ENCODE measurements at places on chromosomes 12 and 14. TPM values are rescaled to one million over a fixed set of nuclear protein-coding genes. Genes with fewer than 3 reads are reported as not detected.

GRCh38 chr12:116855744-116856470 is 25.3 kb downstream of the HRK start:
- no peak for DNase-seq

DNA sequence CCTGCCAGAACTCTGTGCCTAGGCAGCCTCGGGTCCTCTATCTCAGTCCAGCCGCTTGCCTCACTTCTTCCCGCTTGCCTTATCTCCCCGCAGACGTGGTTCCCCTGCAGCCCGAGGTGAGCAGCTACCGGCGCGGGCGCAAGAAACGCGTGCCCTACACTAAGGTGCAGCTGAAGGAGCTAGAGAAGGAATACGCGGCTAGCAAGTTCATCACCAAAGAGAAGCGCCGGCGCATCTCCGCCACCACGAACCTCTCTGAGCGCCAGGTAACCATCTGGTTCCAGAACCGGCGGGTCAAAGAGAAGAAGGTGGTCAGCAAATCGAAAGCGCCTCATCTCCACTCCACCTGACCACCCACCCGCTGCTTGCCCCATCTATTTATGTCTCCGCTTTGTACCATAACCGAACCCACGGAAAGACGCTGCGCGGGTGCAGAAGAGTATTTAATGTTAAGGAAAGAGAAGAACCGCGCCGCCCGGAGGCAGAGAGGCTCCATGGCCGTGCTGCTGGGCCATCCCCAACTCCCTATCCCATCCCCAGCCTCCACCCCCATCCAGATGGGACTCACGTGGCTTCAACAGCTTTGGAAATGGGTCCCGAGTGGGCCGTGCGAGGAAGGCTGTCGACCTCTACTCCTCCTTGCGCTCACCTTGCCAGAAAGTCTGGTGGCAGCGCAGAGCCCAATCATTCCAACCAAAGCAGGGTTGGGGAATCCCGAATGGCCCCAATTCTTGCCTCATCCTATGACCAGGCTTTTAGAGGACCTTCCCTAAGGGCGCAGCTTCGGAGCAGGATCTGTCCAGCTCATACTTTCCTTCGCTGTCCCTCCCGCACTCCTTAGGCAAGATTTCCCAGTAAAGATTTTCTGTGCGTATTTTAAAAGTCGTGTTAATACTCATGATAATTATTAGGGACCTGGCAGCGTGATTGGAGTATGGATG is 6.5 kb downstream of the HOXC13 start:
- no peak for DNase-seq

DNA sequence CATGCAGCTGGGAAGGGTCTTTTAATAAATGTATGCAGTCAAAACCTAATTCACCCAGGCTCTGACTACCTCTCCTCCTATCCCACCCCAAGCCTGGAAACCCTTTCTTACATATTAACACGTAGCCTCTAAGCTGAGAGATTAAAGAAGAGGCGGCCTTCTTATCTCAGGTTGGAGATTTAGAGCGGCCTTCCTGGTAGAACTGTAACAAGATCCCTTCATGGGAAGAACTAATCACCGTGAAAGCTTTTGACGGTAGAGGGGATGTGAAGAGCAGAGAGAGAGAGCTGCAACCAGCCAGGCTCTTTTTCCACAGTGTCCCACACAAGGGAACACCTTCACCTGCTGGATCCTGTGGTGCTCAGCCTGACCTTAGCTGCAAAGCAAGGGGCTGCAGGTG is 367.4 kb downstream of the MED13L start:
- DNase-seq: no peak

GRCh38 chr12:6450091-6450868 is 1.6 kb upstream of the TAPBPL start:
- DNase-seq: peak; percentile 86

Gene MMP14
- total RNA-seq: 273 TPM

Gene PIWIL1
- total RNA-seq: not detected

- no peak for DNase-seq
These were observed 161.2 kb upstream of the RTL1 start for GRCh38 chr14:101064718-101065117.

DNA sequence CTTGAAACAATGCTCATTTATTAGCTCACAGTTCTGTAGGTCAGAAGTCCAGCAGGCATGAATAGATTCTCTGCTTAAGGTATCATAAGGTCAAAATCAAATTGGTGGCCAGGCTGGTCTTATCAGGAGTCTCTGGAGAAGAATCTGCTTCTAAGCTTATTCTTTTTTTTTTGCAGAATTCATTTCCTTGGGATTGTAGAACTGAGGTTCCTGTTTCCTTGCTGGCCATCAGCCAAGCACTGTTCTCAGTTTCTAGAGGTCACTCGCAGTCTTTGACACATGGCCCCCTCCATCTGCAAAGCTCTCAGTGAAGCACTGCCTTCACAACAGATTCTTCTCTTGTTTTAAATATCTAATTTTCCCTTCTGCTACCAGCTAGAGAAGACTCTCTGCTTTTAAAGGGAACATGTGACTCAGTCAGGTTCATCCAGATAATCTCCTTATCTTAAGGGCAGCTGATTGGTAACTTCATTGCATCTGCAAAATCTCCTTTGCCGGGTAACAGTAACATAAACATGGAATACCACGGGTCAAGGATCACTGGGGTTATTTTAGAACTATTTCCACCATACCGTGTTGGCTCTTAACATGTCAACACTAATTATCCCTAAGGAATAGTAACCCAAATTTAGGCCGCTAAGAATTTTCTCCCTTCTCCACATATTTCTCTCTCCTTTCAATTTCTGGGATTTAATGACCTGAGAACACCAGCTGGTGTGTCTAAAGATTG is 25.3 kb downstream of the RHOJ start:
- no peak for DNase-seq

- no peak for DNase-seq
These were observed 1.1 kb upstream of the RFX4 start for GRCh38 chr12:106581543-106582248.

Gene SLC4A8
- total RNA-seq: 0.90 TPM

Gene TIMELESS
- total RNA-seq: 6.0 TPM

Gene CCDC177
- not detected for total RNA-seq

Gene TSPAN11
- 1.4 TPM for total RNA-seq

DNA sequence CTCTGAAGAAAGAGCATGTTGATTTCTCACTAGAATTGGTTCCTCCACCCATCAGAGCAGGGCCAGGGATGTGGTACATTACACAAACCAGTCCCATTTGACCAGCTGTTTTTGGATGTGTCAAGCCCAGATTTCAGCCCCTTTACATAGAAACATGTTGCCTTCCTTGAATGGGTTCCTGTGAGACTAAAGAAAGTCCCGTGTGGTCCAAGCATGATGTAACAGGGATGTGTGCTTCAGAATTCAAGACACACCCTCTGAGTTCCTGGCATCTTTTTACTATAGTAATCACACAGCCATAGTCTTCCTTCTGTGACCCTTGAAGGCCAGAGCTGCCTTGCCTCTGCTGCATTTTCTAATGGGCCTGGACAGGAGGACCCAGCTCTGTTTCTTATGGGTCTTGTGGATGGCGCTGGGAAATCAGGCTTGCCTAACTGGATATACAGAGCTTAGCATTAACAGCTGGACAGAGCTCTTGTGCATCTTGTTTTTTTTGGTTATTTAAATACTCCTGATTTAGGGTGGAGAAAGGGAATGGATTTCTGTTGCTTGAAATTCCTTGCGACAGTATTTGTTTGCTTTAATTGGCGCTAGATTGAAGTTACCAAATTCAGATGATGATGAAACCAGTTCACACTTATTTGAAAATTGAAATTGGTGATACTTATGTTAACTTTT is 341.0 kb downstream of the ZFP36L1 start:
- no peak for DNase-seq

DNA sequence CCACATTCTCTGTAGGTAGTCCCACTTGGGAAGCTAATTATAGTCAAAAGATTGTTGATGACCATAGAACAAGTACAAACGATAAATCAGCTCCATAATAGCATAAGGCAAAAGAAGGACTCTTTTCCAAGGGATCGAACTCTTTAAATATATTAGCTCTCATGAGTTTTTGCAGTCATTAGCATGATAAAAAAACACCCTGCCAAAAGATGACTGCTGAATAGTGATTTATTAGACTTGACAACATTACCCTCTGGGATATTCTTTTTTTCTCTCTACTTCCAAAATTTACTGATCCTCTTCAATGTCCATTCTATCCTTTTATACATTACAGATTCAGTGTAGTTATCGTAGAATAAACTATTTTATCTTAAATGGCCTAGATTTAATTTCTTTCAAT is 14.2 kb downstream of the EPYC start:
- DNase-seq: no peak

- no peak for DNase-seq
These were observed 179.3 kb upstream of the RMST start for GRCh38 chr12:97283297-97283696.

DNA sequence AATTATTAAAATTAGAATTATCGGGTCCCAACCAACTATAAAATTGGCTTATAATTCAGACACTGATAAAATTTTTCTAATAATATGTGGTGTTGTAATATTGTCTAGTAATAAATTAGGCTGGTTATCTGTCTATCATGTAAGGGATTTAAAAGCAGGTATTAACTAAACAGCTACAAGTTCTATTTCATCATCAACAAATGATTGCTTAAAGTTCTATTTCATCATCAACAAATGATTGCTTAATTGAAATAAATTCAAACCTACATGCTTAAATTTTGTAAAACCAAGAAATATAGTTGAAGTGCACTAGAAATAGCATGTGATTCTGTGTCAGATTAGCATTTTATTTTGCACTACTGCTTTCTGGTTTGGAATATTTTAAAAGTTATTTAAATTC is 34.1 kb downstream of the SLCO1A2 start:
- DNase-seq: no peak

GRCh38 chr14:92207012-92207927 is 85.5 kb downstream of the CPSF2 start:
- DNase-seq: no peak

- no peak for DNase-seq
These were observed 594 bp upstream of the CEP170B start for GRCh38 chr14:104864267-104865080.

Gene MAGOHB
- total RNA-seq: 17.7 TPM

Gene RTN1
- 15.4 TPM for total RNA-seq

Gene TBX3
- total RNA-seq: 16.5 TPM

- DNase-seq: no peak
These were observed 8.5 kb upstream of the KRT75 start for GRCh38 chr12:52442600-52443061.

Gene RFLNA
- total RNA-seq: not detected

DNA sequence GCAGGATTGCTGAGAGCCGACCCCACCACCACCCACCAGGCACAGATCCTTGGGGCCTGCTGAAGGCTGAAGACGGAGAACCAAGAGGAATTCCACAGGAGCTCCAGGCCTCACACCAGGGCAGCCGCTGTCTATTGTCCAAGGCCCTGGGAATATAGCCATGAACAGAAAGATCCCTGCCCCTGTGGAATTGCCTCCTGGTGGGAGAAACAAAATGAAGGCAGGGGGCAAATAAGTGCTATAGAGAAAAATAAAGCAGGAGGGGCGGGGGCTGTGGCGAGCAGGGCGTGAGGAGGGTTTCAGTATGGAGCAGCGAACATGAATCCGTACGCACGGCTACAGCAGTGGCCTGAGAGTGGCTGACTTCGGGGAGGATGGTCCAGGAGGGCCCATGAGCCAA is 96.1 kb downstream of the EML1 start:
- DNase-seq: no peak

- DNase-seq: no peak
These were observed 31.2 kb upstream of the FOS start for GRCh38 chr14:75247286-75247922.

DNA sequence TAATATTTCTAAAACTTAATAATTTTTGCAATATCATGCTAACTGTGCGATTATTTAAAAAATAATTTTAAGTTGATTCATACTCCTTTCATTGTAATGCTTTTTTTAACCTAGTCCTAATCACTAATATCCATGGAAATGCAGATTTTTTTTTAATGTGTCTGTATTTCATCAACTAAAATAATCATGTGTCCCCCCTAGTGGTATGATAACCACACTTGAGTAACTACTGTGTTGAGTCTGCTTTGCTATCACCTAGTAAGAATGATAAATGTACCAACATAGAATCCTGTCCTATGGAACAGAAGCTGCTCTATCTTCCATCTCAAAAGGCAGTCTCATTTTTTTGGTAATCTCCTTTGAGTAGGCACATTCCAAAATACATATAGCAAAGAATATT is 19.1 kb upstream of the SYNE2 start:
- no peak for DNase-seq

Gene PAH
- not detected for total RNA-seq

DNA sequence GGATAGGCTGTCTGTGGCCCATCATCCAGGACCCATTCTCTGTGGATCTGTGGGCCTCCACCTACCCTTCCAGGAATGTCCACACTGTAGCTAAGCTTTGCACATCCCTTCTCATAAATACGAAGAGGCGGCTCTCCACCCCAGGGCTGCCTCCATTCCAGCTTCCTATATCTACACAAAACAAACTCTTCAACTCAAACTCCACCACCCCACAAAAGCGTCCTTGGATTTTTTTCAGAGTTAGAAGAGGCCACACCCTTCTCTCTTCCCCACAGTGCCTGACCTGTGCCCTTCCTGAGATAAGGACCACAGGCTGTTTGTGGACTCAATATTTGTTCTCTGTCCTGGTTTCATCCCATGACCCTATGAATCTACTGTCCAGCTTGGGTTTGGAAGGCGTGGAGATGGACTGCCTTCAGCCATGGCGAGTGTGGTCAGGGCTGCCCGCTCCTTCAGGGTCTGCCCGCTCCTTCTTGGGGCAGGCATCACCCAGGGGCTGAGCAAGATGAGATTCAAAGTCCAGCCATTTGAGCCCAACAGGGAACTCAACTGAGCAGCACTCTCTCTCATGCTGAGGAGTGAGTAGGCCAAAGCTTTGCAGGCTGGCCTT is 13.0 kb upstream of the SERPINA12 start:
- DNase-seq: no peak

GRCh38 chr12:16324272-16324671 is 23.2 kb upstream of the MGST1 start:
- DNase-seq: no peak

- no peak for DNase-seq
These were observed 116.4 kb upstream of the LRFN5 start for GRCh38 chr14:41490323-41490722.

- DNase-seq: no peak
These were observed 463.3 kb upstream of the FOXG1 start for GRCh38 chr14:28303248-28303647.

Gene RDH5
- 123 TPM for total RNA-seq

GRCh38 chr12:62363506-62363905 is 103.1 kb upstream of the MON2 start:
- DNase-seq: no peak

Gene IL31
- total RNA-seq: not detected

Gene PCED1B
- total RNA-seq: 6.1 TPM

- no peak for DNase-seq
These were observed 3.9 kb downstream of the SLCO1A2 start for GRCh38 chr12:21330682-21331253.

Gene PRH2
- total RNA-seq: not detected

Gene MUCL1
- total RNA-seq: not detected

DNA sequence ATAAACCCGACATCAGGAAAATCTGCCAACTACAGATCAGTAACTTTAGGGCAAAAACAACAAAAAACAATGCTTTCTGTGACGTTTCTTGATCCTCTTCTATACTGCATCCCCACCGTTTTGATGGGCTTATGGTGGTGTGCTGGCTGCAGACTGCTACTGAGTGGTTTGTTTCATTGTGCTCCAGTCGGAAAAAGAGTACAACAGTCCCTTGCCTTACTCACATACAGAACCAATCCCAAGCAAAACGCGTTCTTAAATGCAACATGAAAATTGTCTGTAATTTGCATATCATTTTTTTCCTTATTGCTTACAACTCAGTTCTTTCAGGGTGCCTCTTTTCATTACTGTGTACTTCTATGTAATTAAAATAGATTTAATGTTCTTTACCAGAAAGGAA is 2.3 kb downstream of the ETV6 start:
- no peak for DNase-seq

Data from mesenteric fat pad (tissue), 1 donor.